Activated CD4-positive, alpha-beta T cell treated with anti-CD3 and anti-CD28 coated beads, Interleukin-2, amount 10 ng/mL, durations not matched to agents 24 days and 14 days (primary cell): ENCODE measurements at places on chromosomes 11 and 22. TPM values are rescaled to one million over a fixed set of nuclear protein-coding genes. Genes with fewer than 3 reads are reported as not detected.

OR52N2 gene
- not detected in 2 replicates for total RNA-seq

MOGAT2 gene
- not detected in 2 replicates for total RNA-seq

TSPAN4 gene
- total RNA-seq = 14.8 and 15.1 TPM in 2 replicates

CEP126 gene
- 0.72 and 0.90 TPM in 2 replicates for total RNA-seq

KCTD14 gene
- total RNA-seq = 0.35 TPM in 1 of 2 replicates, not detected in the other

FAM181B gene
- total RNA-seq = not detected in 2 replicates

P2RX6 gene
- total RNA-seq = not detected in 2 replicates

P4HA3 gene
- total RNA-seq = not detected in 2 replicates

ENTHD1 gene
- total RNA-seq = 0.09 and 0.56 TPM in 2 replicates

USH1C gene
- total RNA-seq = not detected in 2 replicates

MYOD1 gene
- not detected in 2 replicates for total RNA-seq

OOSP2 gene
- total RNA-seq = not detected in 2 replicates

BTG4 gene
- total RNA-seq = not detected in 2 replicates

APLP2 gene
- total RNA-seq = 44.9 and 46.4 TPM in 2 replicates

SCO2 gene
- 5.3 and 11.2 TPM in 2 replicates for total RNA-seq

DEFB131B gene
- total RNA-seq = not detected in 2 replicates

SLC5A12 gene
- not detected in 2 replicates for total RNA-seq

LRRC32 gene
- total RNA-seq = 6.6 and 8.6 TPM in 2 replicates

MS4A6A gene
- 0.28 TPM in 1 of 2 replicates, not detected in the other for total RNA-seq

C22orf42 gene
- total RNA-seq = not detected in 2 replicates

C11orf87 gene
- not detected in 2 replicates for total RNA-seq

RFPL1 gene
- total RNA-seq = not detected in 2 replicates

UVRAG gene
- total RNA-seq = 18.2 and 19.2 TPM in 2 replicates

CLMP gene
- 0.05 and 0.12 TPM in 2 replicates for total RNA-seq

HBG1 gene
- not detected in 2 replicates for total RNA-seq
